LNCaP clone FGC (cell line): ENCODE measurements at places on chromosomes 3 and 15.

- no peak for DNase-seq
Measured at GRCh38 chr3:35070088-35070487, 569.2 kb upstream of the ARPP21 start.

DNA sequence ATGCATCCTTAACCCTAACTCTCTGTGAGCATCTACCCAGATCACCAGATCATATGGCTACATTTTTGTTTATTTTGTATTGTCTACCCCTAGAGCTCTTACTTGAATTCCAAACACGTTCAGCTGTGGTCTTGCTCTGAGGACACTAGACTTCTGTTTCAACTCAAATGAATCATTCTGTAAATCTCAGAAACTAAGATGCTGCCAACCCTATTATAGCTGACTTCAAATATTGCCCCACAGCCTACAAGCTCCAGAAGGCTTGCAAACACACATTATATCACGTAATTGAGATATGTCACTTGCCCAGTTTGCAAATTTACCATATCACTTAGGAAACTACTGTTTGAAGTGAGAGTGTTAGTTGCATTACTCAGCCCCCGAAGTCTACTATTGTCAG lies 426.2 kb upstream of the ARL6 start:
- DNase-seq = no peak

DNA sequence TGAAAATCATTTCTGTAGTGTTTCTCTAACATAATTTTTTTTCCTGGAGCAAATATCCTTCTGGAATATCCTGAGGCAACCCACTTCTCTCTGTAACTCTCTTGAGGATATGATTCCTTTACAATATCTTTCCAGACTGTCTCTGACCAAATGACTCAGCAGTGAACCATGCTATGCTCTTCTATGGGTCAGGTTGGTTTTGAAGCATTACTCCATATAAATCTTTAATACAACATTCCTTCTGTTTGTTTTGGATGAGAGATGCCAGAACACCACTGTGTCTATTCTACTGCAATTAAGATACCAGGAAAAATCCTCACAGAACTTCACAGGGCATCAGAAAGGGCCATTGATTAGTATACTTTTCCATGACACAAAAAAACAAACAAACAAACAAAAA lies 626.4 kb upstream of the ZNF385D start:
- DNase-seq = no peak

- no peak for DNase-seq
Measured at GRCh38 chr3:145767909-145768308, 393.1 kb downstream of the PLOD2 start.
